ENCODE measurements at places on chromosomes 3 and 15.

DNA sequence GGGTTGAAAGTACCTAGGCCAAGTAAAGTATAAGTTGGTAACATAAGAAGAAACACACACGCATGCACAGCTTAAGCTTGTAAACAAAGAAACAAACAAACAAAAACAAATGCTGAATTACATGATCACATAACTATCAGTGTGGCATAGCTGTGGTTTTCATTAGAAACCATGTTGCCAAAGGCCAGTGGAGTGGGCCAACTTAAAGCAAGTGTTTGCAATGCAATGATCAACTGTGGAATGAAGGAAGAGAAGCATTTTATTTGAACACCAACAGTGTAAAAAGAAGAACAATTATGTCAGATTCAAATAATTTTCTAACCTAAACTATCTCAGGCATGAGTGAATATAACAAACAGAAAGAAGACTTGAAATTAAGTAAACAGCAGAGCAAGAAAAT is 199.4 kb upstream of the STRIT1 start:
- DNase-seq: no peak

GRCh38 chr15:30030345-30030744 is 52.4 kb upstream of the GOLGA8J start:
- no peak for DNase-seq

GRCh38 chr3:66473692-66474091 is 27.1 kb downstream of the LRIG1 start:
- no peak for DNase-seq

DNA sequence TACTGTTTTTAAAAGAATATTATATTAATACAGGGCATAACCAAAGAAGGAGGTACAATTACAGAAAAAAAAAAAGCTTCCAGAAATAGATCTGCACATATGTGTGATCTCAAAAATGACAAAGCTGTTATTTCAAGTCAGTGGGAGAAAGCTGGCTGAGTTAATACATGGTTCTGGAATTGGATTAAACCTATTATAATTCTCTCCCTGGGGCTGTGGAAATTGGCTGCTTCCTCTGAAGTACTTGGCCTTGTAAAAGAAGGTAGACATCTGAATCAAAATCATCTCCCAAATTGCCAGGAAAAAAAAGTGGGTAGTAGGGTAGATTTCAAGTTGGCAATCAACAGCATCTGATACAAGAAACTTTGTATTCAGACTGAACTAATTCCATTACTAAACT is 723.9 kb upstream of the ALCAM start:
- no peak for DNase-seq

DNA sequence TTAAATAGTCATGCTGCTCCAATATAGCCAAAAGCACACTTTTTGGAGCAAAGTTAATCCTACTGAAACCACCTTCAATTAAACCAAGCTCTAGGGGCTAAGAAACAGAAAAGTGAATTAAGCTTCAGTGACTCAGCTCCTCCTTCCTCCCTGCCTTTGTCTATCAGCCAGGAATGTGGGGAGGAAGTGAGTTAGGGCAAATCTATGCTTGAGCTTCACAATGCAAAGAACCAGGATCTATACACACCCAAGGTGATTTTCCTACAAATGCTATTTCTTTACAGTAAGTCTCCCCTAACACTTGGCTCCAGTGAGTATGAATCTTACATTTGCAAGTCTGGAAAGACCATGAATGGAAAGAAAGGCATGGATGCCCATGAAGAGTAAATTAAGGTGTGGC is 212.1 kb downstream of the P3H2 start:
- no peak for DNase-seq

GRCh38 chr3:14262212-14262611 is 83.6 kb downstream of the LSM3 start:
- no peak for DNase-seq

GRCh38 chr3:195207731-195208130 is 63.2 kb downstream of the XXYLT1 start:
- DNase-seq: no peak

- peak; percentile 14 for DNase-seq
These were observed 70.1 kb downstream of the TRAK1 start for GRCh38 chr3:42161050-42161935.

GRCh38 chr3:132803889-132804288 is 81.7 kb upstream of the NPHP3 start:
- DNase-seq: no peak

GRCh38 chr15:61951949-61952348 is 108.3 kb downstream of the VPS13C start:
- DNase-seq: no peak

DNA sequence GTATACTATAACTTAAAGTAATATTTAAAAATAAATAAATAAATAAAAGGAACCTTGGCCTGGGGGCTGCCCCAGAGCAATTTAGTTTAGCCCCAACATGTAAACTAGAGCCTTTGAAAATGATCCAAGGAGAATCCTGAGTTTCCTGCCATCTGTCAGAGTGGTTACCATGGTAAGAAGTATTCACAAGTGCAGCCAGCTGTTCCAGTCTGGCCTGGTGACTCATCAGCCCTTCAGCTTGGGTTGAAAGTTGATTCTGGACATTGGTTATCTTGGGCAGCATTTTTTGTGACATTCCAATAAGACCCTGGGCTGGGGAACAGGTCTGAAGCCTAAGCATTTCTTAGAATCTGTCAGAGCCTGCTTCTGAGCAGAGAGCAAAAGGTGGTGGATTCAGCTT is 72.7 kb upstream of the LRTM1 start:
- no peak for DNase-seq

DNA sequence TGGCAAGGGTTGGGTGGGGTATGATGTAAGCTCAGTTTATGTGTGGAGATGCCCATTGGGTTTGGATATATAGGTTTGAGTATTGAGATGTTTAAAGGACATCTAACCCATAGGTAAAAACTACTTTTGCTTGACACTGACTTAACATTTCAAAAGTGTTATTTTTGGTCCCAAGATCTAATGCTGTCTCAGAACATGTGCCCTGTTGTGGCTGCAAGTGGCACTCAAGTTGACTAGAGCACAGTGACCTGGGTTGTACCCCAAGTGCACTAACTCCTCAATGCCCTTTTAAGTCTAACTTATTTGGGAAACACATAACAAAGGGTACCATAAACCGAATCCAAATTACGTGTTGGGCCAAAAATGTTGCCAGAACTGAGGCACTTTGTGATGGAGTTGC is 56.5 kb upstream of the CCR4 start:
- no peak for DNase-seq

DNA sequence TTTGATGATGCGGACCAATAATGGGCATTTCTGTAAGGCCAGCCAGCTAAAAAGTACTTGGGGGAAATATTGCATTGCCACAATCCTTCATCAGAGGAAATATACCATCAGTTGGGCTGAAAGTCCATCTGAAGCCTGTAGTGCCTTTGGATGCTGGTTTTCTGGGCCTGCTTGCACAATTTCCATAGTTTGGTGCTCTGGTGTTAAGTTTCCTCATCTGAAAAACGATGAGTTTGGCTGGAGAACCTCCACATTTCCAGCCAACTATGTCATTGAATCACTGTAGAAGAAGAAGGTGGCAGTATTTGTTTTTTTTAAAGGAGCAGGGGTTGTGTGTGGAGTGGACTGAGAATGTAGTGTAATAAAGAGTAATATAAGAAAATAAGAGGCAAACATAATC is 10.1 kb downstream of the CCNB2 start:
- DNase-seq: no peak

GRCh38 chr3:15241341-15241740 is 35.3 kb downstream of the CAPN7 start:
- no peak for DNase-seq

DNA sequence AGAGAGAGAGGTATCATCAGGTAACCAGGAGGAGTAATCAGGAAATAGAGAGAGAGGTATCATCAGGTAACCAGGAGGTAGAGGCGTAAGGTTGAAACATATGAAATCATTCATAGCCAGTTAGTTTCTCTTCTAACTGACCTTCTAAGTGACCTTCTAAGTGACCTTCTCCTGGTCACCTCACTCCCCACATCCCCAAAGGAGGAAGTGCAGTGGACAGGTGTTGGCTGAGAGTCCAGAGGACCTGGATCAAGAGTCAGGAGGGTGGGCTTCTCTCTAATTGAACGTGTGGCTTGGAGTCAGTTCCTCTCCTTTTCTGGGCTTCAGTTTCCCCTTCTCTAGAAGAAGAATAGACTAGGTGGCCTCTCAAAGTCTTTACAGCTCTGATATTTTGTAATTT is 121.3 kb upstream of the DLG1 start:
- no peak for DNase-seq

DNA sequence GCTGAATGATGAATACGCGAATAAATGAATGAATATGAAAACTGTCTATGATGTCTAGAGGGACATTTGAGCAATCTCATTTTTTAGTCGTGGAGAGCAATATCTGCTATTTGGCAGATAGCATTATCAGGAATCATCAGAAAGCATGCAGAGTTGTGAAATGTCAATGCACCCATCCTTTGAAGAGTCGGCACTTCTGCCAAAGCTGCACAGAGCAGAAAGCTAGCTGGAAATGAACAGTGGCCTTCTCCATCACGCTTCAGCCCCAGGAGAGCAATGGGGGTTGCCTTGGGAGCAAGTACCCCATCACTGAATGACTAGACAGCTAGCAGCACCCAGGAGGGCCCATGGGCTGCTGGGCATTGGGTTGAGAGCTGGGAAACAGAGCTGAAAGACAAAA is 69.1 kb upstream of the PROK2 start:
- DNase-seq: no peak

DNA sequence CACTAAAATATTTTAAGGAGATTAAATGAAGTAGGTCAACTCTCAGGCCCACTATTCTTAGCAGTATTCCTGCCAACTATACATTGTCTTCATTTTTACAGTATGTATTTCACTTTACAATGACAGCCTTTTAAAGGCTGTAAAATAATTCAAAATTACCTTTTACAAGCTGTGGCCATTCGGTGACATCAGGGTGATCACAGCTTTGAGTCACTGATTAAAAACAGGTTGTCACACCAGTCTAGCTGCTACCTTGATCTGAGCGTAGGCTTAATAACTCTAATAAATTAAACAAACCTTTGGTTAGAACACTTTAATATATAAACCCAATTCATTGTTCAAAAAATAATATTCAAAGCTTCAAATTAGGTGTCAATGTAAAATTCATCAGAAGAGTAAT is 29.9 kb downstream of the UBE3A start:
- no peak for DNase-seq

GRCh38 chr3:190384309-190384756 is 3.6 kb upstream of the CLDN16 start:
- DNase-seq: no peak

DNA sequence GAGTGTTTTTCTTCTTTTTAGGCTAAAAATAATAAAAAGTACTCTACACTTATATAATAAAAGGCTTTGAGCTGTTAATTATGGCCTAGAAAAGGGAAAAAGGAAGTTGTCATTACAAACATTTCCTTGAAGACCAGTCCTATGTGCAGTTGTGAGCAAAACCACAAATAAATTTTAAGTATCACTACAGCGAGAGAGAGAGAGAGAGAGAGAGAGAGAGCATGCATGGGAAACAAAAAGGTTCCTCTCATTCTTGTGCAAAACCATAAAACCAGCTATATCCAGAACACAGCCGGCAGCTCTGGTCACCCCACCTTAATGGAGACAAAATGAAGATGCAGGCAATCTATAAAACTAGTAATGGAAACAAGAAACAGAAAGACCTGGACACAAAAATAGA is 33.6 kb downstream of the HEG1 start:
- DNase-seq: no peak

GRCh38 chr3:89946884-89947283 is 839.5 kb downstream of the EPHA3 start:
- no peak for DNase-seq

DNA sequence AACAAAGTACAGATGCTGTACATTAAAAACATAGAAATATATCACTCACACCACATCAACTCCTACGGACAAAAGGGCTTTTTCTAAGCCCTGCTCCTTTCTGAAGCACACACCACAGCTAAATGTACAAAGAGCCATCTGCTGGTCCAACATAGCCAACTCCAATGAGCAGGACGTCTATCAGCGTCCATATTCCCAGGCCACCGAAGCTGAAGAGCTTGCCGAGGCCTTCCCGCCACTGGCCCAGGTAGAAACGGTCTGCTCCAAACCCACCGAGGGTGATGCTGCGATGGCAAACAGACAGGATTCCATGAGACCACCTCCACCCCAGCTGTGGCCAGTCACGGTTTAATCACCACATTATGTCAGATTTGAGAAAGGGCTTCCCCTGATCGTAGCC is 9.8 kb downstream of the TM2D3 start:
- peak; percentile 4 for DNase-seq

GRCh38 chr15:91864664-91865063 is 11.2 kb downstream of the SLCO3A1 start:
- DNase-seq: peak; percentile 31

- no peak for DNase-seq
These were observed 34.6 kb downstream of the CCDC14 start for GRCh38 chr3:123926396-123926795.

- DNase-seq: no peak
These were observed 320.6 kb upstream of the KCNH8 start for GRCh38 chr3:18827664-18828063.

- DNase-seq: no peak
These were observed 196.8 kb downstream of the STT3B start for GRCh38 chr3:31729573-31729972.

DNA sequence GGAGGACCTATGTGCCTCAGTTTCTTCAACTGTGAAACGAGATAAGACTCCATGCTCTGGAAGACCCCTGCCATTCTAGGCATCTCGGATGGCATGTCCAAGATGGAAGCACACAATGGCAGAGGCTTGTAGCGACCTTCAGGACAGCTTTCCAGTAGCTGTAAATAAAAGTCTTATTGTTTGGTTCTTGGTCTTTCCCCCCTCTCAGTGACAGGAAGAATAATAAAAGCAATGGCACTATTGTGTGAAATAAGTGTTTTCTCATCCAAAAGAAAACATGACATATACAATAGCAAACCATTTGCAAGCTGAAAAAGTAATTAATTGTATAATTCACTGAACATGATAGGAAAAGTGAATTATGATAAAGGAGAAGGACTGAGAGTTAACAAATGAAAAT is 32.5 kb upstream of the CD47 start:
- no peak for DNase-seq

- no peak for DNase-seq
These were observed 54.9 kb upstream of the BNC1 start for GRCh38 chr15:83339396-83339795.

GRCh38 chr15:98586066-98586465 is 62.3 kb upstream of the IGF1R start:
- DNase-seq: no peak

GRCh38 chr3:148510116-148510515 is 187.6 kb upstream of the AGTR1 start:
- DNase-seq: no peak

- DNase-seq: peak; percentile 62
These were observed 31.8 kb upstream of the SFMBT1 start for GRCh38 chr3:53077476-53078220.

Data from retina (tissue), 1 donor.